Renal cortical epithelial cell (primary cell): ENCODE measurements at places on chromosomes 1 and 21. TPM values are rescaled to one million over a fixed set of nuclear protein-coding genes. Genes with fewer than 3 reads are reported as not detected.

The SLAMF9 gene
- not detected in 2 replicates for total RNA-seq

The ASTN1 gene
- under 0.01 and 0.05 TPM in 2 replicates for total RNA-seq

The SEC16B gene
- 0.35 and 1.2 TPM in 2 replicates for total RNA-seq

The GCSAML gene
- not detected in 2 replicates for total RNA-seq

The FABP3 gene
- total RNA-seq = 11.3 and 74.1 TPM in 2 replicates

The XKR8 gene
- total RNA-seq = 4.2 and 6.3 TPM in 2 replicates

The FAM151A gene
- not detected in 2 replicates for total RNA-seq

The PRDM16 gene
- 0.94 TPM in 1 of 2 replicates, not detected in the other for total RNA-seq

The IL19 gene
- not detected in 2 replicates for total RNA-seq

The SIPA1L2 gene
- total RNA-seq = 22.6 and 78.2 TPM in 2 replicates

The AADACL3 gene
- total RNA-seq = not detected in 2 replicates

The HNRNPR gene
- total RNA-seq = 65.8 and 131 TPM in 2 replicates

The WNT2B gene
- 4.7 and 33.5 TPM in 2 replicates for total RNA-seq

The KRTAP21-2 gene
- not detected in 2 replicates for total RNA-seq

GRCh38 chr1:6588893-6589520, 9.2 kb downstream of the ZBTB48 start:
- DNase-seq = no peak

- no peak for DNase-seq
These were observed 147.2 kb upstream of the SERTAD4 start for GRCh38 chr1:210085359-210085758.

GRCh38 chr1:94329986-94330385, 88.2 kb upstream of the ABCD3 start:
- DNase-seq = peak; percentile 76

- DNase-seq = no peak
These were observed 158.1 kb upstream of the C1orf174 start for GRCh38 chr1:4058122-4058521.

- peak; percentile 18 for DNase-seq
These were observed 31.1 kb downstream of the KPNA6 start for GRCh38 chr1:32138965-32139364.

DNA sequence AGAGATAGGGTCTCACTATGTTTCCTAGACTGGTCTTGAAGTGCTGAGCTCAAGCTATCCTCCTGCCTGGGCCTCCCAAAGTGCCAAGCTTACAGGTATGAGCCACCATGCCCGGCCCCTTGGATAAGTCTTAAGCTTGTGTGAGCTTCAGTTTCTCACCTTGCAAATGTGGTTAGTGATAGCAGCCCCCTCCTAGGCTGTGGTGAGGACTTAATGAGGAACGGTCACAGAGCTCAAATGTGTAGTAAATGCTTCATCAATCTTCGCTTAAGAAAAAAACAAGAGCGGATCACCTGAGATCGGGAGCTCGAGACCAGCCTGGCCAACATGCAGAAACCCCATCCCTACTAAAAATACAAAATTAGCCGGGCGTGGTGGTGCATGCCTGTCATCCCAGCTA, 3.0 kb downstream of the CNR2 start:
- DNase-seq = no peak

DNA sequence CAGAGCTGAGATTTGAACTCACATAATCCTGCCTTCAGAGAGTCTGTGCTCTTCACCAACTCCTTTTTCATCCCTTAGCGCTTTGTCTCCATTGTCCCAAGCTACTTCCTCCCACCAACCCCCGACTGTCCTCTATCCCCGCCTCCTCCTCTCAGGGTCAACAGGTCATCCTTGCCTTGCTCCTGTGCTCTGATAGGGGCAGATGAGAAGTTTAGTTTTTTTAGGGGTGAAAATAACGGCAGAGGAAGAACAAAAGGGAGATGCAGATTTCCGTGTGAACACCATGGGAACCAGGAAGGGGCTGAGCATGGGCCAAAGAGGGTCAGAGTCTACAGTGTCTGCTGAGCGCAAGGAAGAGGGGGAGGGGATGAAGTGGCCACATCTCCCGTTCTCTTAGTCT, 31.9 kb downstream of the GLUL start:
- DNase-seq = no peak

- DNase-seq = no peak
These were observed 292.8 kb upstream of the VAMP3 start for GRCh38 chr1:7478142-7478790.

- no peak for DNase-seq
These were observed 183.3 kb downstream of the DHRS3 start for GRCh38 chr1:12434686-12435085.

GRCh38 chr21:46061518-46061917, 36.4 kb upstream of the COL6A2 start:
- DNase-seq = no peak

DNA sequence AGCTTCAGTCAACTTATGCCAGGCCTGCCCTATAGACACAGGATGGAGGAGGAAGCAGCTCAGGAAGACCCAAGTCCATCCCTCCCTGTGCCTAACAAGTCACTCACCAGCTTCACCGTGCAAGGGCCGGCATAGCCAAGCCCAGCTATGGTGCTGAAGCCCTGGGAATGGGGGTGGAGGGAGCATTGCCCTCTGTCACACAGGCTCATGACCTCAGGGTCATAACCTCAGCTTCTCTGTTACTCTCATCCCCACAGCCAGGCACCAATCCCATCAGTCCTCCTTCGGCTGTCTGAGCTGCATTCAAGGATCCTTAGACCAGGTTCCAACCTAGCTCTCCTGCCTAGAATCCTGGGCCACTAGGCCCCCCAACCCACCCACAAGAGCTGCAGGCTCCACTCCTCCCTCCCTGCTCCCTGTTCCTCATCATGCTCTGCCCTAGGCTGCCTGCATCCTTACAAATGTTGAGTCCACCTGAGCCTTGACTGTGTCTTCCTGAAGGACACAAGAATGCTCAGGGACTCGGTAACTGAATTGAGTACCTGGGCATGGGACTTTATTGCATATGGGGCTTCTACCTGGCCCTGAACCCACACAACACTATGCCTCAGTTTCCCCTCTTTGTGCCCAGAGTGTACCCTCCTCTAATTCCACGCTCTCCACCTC, 1.7 kb downstream of the CD244 start:
- no peak for DNase-seq

DNA sequence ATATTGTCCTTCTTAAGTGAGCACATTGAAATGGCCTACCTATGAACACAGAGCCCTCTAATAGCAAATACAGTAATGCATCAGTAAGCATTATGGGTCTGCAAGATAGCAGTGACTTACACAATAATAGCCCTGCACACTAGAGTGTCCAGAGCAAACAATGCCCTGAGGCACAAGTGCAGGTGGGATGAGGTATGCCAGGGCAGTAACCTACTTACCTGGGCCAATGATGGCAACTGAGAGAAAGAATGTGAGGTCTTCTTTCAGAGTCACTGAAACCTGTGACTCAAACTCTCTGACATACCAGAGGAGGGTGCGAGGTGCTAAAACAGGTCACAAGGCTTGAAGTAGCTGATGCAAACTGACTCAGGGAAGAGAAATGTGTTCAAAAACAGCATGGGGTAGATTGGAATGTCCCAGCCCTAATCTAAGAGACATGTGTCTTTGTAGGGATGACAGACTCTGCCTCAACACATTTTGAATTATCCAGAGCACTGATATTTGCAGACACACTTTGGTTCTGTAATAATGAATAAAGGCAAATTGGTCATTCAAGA, 168.5 kb upstream of the RUNX1 start:
- peak; percentile 99 for DNase-seq

DNA sequence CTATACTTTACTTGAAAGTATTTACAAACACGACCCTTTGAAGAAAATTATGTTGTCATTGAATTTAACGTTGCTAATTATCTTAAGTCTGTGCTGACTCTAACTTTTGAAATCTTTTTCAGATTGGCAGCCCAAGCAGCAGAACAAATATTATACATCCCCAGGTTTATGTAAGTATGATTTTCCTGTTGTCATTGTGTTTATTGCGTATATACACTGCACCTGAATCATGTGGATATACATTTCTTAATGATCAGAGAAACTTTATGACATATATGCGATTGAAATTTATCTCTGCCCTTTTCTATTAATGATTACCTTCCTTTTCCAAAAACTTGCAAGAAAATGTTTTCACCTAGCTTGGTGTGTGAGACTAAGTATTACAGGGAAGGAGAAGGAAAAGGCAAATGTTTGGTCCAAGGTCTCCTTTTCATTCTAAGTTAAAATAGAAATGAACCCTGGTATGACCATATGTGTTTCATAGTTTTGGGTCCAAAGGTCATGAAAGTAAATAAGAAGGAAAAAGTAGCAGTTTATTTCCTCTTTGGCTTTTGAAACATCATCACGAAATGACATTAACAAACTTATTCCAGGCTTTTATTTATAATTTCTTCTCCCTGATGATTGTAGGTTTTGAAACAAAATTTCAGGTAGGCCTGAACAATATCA, 116.8 kb downstream of the VPS13D start:
- DNase-seq = no peak

- DNase-seq = no peak
These were observed 42.6 kb upstream of the A3GALT2 start for GRCh38 chr1:33363470-33363861.

DNA sequence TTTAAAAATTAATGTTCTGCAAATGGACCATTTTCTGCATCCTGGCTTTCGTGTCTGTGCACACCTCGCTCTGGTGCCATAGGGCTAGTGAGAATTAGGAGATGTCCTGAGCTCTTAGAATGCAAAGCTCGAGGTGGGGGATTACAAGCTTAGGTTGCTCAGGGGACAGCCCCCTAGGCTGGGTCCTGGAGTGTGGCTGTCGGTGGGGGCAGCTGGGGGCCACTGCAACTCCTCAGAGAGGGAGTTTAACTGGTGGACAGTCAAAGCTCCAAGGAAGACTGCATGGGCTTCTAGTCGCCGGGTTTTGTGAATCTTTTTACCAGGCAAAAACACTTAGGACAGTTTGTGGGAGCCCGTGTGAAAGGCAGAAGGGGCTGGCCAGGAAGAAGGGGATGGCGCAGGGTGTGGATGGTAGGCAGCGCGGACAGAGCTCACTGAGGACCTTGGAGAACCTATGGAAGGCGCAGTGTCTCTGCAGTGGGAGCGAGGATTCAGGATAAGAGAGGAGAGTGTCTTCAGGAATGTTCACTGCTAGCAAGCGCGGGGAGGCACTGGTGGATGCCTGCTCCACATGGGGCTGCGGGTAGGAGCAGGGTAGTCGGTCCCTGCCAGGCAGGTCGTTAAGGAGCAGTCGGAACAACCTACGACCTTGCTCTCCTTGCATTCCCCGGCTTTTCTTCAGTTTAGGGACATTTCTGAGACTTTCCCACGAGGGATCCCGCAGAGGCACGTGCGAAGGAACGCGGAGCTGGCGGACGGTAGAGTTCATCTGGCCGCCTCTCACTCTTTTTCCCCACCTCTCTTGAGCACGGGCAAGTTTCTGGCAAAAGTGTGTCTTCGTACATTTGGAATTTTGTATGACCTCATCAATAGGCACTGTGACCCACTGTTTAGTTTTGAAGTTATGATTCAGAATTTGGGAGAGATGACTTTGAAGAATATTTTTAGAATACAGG, 12.9 kb upstream of the KCNE1 start:
- no peak for DNase-seq

DNA sequence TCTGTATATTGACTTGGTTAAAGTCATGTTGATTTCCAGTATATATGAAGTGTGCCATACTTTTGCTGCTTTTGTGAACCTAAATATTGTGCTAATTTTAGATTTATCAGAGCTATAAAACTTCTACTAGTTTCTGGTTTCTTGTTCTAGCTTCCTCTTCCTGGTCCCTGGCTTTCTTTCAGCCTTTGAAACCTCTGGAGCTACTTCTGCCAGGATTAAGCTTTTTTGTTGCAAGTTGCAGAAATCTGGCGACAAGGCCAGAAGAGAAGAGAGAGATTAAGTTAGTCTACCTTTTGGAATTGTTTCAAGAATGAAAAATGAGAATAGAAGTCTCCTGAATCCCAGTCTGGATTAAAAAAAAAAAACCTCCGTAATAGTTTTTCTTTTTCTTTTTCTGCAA, 13.5 kb downstream of the RNF2 start:
- no peak for DNase-seq

GRCh38 chr21:46295996-46296752, 10.0 kb downstream of the YBEY start:
- peak; percentile 47 for DNase-seq

DNA sequence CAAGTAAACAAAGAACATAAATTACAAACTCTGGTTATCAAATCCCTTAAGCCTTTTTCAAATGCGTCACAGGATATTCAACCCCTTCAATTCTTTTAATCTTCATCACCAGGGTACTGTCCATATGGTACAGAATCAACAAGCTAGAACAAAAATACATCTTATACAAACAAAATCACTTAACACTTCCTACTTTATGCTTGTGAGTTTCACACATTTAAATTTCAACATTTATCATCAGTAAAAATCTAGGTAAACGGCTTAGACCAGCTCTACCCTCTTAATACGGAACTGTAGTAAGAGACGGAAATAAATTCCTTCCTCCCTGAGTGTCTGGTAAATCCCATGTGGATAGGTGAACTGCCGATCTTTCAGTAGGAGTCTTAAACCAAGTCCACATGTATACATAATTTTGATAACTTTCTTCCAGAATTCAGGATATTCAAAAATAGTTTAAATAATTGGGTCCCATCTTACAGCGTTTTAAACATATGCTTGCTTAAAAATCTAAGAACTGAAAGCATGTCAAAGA, 1.0 kb downstream of the CCDC181 start:
- DNase-seq = peak; percentile 37

DNA sequence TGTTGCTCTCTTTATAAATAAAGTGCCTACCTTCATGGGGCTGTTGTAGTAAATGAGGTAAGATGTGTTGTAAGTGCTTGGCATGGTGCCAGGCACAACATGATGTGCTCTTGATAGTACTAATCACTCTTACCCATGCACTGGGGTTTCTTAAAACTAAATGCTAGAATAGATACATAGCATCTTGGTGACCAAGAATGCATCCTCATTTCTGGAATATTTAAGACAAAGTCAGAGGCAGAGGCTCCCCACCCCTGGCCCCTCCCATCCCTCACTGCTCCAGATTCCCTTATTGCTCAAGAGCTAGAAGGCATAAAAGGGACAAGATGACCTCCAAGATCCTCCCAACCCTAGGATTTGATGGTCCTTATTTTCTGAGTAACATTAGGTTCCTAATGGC, 61.3 kb downstream of the GLUL start:
- peak; percentile 28 for DNase-seq

- no peak for DNase-seq
These were observed 24.2 kb downstream of the POFUT2 start for GRCh38 chr21:45263534-45263933.

- no peak for DNase-seq
These were observed 5.0 kb downstream of the TMEM125 start for GRCh38 chr1:43274804-43275180.
